Skeletal muscle cell (primary cell): ENCODE measurements at places on chromosomes 2 and 18.

GRCh38 chr2:66633631-66634030 is 198.7 kb downstream of the MEIS1 start:
- no peak for DNase-seq

DNA sequence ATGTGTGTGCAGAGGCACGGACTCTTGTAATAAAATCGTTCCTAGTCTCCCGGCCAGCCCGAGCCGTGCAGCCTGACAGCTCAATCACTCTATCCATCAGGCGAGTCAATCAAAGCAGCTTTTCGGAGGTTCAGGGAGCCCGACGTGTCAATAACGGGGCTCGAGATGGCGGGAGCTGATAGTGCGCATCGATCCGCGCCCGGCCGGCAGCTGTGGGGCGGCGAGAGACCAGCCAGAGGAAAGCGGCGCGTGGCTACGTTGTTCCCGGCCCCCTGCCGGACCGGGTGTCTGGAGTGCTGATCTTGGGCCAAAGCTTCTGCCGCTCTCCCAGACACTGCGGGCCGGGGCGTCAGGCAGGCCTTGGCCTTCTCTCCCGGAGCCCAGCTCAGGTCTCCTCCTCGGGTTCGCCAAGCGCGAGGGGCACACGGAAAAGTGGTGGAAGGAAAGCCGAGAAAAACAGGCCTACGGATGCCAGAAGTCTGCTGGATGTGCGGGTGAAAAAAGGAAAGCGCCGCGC is 2.4 kb downstream of the EN1 start:
- DNase-seq, result no peak

DNA sequence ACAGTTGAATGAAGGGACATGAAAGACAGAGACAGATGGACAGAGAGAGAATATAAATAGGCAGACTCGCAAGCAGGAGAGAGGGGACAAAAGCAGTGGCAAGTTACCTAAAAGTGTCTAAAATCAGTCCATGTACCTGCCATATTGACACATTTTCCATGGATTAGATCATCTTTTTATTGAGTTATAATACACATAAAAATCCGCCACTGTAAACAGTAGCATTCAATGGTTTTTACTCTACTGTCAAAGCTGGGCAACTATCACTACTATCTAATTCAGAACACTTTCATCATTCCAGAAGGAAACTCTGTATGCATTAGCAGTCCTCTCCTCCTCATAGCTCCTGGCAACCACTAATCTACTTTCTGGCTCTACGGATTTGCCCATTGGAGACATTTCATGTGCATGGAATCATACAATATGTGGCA is 10.1 kb downstream of the CFAP210 start:
- DNase-seq, result no peak

- DNase-seq, result no peak
These were observed 61.2 kb upstream of the SLC39A10 start for GRCh38 chr2:195595825-195596224.
